Stimulated activated CD8-positive, alpha-beta memory T cell treated with anti-CD3 and anti-CD28 coated beads, Interleukin-15, amount 100 ng/mL, for 24 hours (primary cell): ENCODE measurements at places on chromosomes 1 and 21.
A peak's percentile ranks its signal among the peaks of the same experiment; 100 is the strongest.

DNA sequence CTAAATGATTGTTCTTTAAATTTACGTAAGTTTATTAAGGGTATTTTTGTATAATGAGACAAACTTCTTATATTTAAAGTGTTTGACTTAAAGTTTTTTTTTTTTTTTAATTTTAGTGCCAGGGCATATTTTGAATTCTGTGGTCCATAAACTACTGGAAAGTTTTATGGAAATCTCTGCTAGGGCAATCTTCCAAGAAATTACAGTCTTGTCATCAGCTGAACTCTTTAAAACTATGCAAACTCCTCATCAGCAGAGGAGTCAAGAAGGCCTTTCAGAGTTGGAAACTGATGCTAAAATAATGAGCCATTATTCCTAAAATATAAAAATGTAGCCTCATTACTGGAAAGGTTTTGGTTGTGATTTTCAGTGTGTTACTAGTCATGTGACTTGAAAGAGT, 1201.9 kb downstream of the BRINP3 start:
- DNase-seq = no peak

GRCh38 chr1:63325279-63325985, 3.1 kb downstream of the FOXD3 start:
- no peak for DNase-seq

GRCh38 chr1:214844319-214844718, 238.2 kb upstream of the KCNK2 start:
- no peak for DNase-seq

- DNase-seq = no peak
These were observed 107.5 kb downstream of the TIAM1 start for GRCh38 chr21:31236528-31236927.

GRCh38 chr1:231584117-231584516, 42.5 kb upstream of the DISC1 start:
- no peak for DNase-seq

DNA sequence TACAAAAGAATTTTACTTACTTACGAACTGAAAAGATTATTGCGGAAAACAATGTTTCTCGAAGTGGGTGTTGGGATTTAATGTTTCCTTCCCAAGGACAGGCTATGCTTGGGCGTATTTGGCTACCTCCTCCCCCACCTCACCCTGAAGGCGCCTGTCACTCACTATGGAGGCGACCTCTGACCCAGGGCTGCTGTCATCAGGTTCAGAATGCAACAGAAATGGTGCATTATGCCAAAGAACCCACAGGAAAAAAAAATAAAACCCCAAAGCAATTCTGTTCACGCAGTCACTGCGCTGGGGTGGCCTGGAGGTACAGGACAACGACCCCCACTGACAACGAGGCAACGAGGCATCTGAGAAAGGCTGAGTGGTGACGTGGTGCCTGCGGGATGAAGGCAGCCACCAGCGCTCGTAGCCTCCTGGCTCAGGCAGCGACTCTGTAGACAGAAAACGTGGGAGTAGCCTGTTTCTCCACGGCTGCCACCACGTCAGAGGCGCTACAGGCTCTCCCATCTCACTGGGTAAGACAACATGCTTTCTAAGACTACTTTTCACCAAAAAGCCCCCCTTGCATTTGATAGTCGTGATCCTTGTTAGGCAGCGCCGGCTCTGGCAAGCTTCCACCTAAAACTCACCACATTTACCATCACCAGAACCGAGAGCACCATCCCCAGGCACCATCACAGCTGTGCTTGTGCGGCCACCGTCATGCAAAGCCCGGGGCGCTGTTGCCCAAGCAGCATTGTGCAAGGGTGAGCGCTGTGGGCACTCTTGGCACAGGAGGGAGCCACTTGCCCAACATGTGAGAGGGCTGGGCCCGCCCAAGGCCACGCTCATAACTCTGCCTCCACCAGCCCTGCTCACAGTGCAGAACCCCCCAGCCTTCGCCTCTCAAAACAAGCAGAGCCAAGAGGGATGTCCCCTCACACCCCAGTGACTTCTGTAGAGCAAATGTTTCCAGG, 14.3 kb downstream of the NADK start:
- no peak for DNase-seq

DNA sequence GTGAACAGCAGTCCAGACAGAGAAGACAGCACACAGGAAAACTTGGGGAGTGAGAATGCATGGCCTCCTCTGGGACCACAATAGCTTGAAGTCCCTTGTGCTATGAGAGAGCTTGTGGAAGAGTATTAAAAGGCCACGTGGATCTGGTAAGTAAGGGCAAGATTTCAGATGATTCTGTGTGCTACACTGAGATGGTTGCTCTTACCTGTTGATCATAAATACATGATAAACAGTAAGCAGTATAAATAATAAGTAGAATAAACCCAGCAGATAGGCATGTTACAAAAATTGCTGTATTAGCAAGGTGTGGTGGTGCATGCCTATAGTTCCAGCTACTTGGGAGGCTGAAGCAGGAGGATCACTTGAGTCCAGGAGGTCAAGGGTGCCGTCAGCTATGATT, 150.4 kb upstream of the ZC3H11B start:
- DNase-seq = no peak

- no peak for DNase-seq
These were observed 13.5 kb upstream of the CHI3L1 start for GRCh38 chr1:203199816-203200571.

GRCh38 chr1:206923009-206923960, 1.5 kb upstream of the FCMR start:
- DNase-seq = no peak

- DNase-seq = no peak
These were observed 1.7 kb upstream of the TMEM61 start for GRCh38 chr1:54978528-54979326.

GRCh38 chr1:41939194-41939593, 20.5 kb upstream of the HIVEP3 start:
- DNase-seq = no peak

DNA sequence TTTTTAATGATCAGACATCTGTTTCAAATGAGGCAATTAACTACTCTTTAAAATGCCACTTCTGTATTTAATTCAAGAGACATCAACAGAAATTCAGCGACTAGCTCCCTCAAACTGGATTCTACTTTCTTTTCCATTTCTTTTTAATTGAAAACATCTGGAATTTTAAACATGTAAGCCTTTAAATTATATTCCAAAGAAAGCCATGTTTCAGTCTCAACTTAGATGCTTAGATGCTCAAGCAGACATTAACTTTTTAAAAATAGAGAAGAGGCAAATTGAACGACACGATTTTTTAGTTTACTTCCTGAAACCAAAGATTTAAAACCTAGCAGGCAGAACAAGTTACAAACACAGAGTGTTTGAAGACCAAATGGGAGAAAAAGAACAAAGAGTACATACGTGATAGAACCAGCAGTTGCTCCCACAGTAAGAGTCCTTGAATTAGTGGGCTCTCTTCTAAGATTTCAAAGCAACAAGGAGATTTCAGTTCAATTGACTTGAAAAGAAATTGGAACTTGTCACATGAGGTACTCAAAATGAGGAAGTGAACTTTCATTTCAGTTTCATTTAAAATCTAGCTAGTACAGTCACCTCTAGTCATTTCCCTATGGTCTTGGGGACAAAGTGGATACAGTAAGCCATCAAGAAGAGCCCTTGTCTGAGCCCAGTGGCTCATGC, at the start of gene CTSS:
Gene CTSS (minus strand): TSS at position 483 of the 681 bp plus-strand sequence. CDS start 1,015 bp downstream, outside the sequence.
- DNase-seq = no peak

DNA sequence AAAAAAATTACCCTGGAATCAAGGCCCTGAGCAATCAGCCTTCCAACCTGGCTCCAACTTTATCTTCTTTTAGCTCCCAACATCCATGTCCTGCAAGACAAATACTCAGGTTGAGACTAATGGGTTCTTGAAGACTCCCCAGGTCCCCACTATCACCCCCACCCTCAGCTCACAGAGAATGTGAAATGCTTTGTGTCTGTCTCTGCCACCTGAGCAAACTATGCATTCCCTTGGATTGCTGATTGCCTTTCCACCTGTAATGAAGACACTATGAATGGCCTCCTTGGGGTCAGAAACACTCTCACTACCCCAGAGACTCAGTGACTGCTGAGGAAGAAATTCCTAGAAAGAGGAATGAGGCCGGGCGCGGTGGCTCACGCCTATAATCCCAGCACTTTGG, 121.2 kb upstream of the GALNT2 start:
- DNase-seq = no peak

- no peak for DNase-seq
These were observed 42.9 kb upstream of the CD53 start for GRCh38 chr1:110829955-110830553.

DNA sequence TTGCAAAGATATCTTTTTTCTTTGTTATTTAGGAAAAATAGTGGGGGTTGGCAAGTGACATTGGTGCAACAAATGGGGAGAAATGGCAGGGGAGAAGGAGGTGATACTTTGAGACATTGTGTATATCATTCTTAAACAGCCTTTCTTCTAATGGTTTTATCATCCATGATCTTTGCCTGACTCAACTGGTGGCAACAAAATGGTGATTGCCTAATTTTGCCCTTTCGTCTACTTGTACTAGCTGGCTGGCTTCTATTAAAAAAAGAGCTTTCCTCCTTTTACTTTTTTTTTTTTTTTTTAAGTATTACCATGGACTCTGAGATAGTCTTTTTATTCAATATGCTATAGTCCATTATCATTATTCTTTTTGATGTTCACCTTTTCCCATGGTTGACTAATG, 27.7 kb downstream of the DESI2 start:
- no peak for DNase-seq

DNA sequence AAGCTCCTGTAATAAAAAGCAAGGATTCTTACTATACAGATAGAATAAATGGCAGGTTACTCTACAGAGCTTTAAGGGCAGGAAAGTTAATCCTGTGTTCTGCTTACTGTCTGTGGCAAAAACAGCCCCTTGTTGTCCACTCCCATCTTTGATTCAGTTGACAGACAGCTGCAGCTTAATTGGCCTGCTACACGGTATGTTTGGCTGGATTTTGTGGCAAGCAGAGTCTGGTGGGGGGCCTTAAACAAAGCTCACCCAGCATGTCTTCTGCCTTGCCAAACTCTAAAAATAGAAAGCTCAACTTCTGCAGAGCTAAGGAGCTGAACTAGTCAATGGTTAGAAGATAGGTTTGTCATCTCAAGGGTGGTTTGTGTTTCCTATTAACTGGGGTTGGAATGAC, 407.2 kb downstream of the HLX start:
- no peak for DNase-seq

- DNase-seq = no peak
These were observed 36.4 kb downstream of the SLC2A7 start for GRCh38 chr1:8989821-8990220.

GRCh38 chr1:30998887-30999286, 66.6 kb downstream of the PUM1 start:
- no peak for DNase-seq

DNA sequence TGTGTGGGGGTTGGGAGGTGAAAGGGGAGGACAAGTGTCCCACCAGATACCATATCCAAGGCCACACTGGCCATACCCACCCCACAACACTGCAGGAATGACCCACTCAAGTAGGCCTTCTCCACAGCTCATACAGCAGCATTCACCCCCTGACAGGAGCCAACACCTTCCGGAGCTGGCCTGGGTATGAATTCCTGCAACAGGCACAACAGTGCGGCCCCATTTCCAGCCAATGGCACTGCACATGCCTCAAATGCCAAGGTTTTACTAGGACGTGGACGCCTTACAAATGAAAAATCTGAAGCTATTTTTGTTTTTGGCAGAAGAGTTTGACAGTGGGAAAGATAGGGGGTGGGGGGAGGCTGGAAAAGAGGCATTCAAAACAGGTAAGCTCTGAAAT, 2.0 kb downstream of the KCND3 start:
- DNase-seq = no peak

DNA sequence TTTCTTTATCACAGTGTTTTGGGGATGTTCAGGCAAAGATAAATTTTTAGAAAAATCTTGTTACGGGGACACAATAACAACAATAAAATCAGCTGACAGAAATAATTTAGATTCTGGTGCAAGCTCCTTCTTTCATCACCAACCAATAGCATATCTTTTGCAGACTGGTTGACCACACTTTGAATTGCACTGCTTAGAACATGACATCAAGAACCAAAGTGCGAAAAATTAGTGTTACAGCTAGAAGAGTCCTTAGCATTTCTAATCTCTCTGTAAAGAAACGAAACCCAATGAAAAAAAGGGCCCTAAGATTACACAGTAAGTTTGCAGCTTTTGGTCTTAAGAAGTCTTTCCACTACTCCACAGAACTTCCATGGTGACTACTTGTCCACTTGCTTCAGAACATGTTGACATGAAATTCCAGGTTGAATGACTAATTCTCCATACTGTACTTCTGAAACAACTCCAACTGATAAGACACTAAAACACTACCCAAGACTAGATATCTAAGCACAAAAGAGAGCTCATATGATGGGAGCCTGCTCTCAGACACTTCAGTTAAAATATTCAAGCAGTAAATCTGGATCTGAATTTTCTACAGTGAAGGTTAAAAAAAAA, 31.3 kb downstream of the XKR8 start:
- no peak for DNase-seq

DNA sequence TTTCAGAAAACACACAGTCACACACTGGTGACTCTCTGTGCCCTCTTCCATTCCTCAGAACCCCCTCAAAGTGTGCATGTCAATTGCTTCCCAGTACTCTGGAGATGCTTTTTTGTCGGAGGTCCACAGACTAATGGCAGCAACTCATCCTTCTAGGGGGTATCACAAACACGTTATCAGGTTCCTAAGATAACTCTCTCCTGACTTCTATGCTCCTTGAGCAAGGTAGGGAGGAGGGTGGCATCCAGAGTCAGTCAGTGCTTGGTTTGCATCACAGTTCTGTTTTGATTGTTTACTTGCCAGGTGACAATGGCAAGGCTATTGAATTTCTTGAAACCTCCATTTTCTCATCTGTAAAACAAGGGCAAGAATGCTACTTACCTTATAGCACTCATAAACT, 39.4 kb upstream of the DYNLT5 start:
- no peak for DNase-seq

DNA sequence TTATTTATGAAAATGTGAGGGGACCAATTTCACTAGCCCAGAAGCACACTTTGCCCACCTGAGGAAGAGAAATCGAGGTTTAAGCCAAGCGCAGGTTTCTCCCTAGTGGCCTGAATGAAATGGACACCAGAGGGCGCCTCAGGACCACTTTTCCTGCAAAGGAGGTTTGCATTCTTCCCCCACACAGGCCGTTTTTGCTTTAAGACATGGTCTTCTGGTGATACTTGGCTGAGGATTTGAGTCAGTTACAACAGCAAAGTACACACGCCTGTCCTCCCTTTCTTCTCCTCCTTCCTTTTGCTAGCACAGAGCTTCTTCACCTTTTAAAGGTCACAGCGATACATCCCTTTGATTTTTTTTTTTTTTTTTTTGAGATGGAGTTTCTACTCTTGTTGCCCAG, 5.4 kb downstream of the PLA2G2E start:
- peak; percentile 53 for DNase-seq

- DNase-seq = no peak
These were observed 5.6 kb downstream of the TTC34 start for GRCh38 chr1:2795926-2796325.
